ENCODE measurements at places on chromosomes 16 and 17.
A peak's percentile ranks its signal among the peaks of the same experiment; 100 is the strongest.

- no peak for DNase-seq
These were observed 16.1 kb upstream of the ADAMTS18 start for GRCh38 chr16:77450790-77451487.

DNA sequence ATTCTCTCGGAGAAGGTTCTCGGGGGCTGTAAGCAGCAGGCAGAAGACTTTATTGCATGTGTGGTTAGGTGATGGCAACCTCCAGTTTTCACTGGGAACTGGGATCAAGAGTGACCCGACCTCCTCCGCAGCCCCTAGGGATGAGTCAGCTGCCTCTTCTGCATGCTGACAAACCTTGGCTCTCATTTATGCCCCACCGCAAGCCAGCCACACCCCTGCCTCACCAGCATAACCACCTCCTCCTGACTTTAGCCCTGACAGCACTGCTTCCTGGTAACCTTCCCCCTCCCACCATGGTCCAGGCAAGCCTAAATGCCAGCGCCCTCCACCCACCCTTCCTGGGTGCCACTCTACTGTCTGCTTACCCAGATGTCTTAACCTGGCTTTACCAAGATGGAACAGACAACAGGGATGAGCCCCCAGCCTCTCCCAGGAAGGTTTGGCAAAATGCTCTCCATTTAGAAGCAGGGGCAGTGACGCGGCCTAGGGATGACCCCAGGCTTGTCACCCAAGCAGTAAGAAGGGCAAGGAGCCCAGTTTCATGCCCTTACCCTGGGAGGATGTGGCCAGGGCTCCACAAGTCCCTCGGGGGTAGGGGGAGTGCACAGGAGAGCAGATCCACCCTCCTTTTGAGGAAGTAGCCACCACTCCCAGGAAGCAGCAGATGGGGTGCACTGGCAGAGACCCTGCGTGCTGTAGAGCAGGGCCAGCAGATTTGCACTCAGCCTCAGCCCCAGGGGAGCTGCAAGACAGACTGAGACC lies 73.5 kb downstream of the GOSR1 start:
- DNase-seq, result peak; percentile 72

DNA sequence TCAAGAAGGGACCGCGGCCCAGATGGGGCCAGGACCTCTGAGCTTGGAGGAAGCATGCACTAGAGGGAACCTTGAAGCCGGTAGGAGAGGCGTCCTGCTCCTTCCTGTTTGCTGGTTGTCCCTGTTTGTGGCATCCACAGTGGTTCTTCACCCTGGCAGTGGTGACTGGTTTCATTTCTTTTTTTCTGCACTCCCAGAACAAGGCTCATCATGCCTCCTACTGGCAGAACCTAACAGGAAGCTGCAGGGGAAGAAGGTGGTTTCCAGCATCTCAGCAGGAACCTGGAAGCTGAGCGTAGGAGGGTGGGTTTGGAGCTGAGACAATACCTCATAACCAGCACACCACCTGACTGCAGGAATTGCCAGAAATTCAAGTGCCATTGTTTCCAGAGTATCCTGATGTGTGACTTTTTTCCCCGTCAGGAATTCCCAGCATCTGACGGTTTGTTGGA lies 5.8 kb downstream of the TMEM231 start:
- peak; percentile 46 for DNase-seq

GRCh38 chr16:80300876-80301275 lies 239.9 kb upstream of the DYNLRB2 start:
- peak; percentile 61 for DNase-seq

GRCh38 chr17:78232859-78233173 lies 1.4 kb downstream of the TMEM235 start:
- DNase-seq, result no peak

- no peak for DNase-seq
These were observed 6.0 kb upstream of the CBX8 start for GRCh38 chr17:79802736-79803420.

DNA sequence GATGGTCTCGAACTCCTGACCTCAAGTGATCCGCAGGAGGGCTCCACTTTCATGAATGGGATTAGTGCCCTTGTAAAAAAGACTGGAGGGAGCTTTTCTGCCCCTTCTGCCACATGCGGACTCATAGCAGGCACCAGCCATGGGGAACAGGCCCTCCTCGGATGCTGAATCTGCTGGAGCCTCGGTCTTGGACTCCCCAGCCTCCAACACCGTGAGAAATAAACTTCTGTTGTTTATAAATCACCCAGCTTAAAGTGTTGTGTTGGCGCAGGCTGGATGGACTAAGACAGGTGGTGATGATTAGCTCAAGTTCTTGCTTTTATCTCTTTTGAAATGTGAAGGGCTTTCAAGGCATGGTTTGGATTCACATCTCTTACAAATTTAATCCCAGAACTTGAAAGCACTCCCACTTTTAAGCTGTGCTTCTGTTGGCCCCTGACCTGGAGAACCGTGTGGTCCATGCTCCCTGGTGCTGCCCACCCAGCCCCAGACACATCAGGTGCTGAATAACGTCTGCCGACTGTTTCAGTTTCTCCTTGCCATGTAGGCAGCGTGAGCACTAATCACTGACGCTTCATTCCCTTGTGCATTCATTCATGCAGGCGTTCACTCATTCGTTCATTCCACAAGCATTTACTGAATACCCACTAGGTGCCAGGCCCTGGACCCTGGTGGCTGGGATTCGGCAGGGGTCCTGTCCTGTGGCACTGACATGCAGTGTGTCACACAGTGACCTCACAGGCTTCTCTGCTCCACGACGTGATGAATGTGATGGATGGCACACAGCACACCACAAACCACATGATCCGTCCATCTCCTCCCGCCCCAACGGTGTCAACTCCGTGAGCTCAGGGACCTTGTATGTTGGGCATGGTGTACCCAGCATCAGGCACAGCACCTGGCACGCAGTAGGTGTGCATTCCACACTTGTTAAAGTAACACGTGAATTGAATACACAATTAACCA lies 8.9 kb downstream of the CIBAR2 start:
- DNase-seq, result no peak

DNA sequence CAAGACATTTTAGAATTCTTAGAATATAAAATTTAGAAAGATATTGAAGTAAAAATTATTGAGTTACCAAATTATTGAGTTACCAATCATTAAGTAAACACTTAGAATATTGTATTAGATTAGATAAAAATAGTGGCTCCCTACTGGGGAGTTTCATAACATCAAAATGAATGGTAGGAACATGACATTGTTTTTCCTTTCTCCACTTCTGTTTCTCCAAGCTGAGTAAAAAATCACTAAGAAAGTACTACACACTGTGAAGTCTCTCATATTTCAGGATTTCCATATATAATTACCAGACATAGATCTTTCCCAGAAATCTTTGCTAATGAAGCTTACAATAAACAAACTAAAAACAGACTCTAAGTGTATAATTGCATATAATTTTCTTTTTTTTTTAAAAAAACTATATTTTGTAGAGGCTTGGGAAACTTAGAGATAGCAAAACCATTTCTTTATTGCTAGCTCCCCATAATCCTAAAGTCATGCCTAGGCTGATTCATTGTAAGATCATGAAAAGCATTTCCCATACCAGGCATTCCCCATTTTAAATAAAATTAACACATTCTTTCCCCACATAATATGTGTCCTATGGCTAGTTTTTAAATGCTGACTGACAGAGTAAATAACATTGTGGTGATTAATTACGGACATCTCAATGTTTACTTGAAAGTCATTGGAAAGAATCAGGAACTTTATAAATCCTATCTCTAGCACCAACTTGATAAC lies 1408.7 kb upstream of the GOT2 start:
- no peak for DNase-seq

- no peak for DNase-seq
These were observed 10.1 kb downstream of the UBFD1 start for GRCh38 chr16:23567602-23568001.

- DNase-seq, result peak; percentile 44
These were observed 32.8 kb downstream of the MYO15A start for GRCh38 chr17:18141210-18141803.

DNA sequence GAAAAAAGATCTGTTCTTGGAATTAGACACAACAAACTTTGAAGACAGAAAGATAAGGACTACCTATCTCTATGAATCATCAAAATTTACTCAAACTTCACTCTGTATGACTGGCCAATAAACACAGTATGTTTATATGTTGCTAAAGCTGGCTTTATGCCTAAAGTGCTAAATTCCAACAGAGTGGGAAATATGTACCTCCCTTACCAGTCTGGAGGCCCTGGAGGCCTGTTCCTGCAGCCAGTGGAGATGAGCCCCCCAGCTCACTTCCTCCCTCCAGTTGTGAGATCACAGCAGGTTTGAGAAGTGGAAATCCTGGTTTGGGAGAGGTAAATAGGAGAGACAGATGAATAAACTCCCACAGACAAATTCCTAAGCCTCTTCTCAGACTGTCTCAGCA lies 9.0 kb downstream of the ZNF23 start:
- peak; percentile 71 for DNase-seq

All from amniotic epithelial cell (primary cell).